ENCODE measurements at places on chromosomes 16 and 17. TPM values are rescaled to one million over a fixed set of nuclear protein-coding genes. Genes with fewer than 3 reads are reported as not detected.
A peak's percentile ranks its signal among the peaks of the same experiment; 100 is the strongest.

GRCh38 chr16:5231246-5231759 is 133.7 kb upstream of the EEF2KMT start:
- no peaks in the 10 kb centered on the region for H3K4me1 ChIP-seq
- H3K4me3 ChIP-seq = no peak overlapping the region
- H3K27ac ChIP-seq = no peak overlapping the region
- peaks cover 3% of the 10 kb centered on the region for H3K27me3 ChIP-seq
- no peaks in the 10 kb centered on the region for H3K36me3 ChIP-seq

GRCh38 chr17:74118504-74118903 is 85.0 kb upstream of the RPL38 start:
- H3K36me3 ChIP-seq = no peaks in the 10 kb centered on the region
- H3K4me3 ChIP-seq = no peak overlapping the region
- H3K27me3 ChIP-seq = peaks cover 22% of the 10 kb centered on the region
- H3K27ac ChIP-seq = no peak overlapping the region
- DNase-seq = no peak
- H3K4me1 ChIP-seq = peaks cover 10% of the 10 kb centered on the region

GRCh38 chr17:11238705-11239104 is 2.3 kb upstream of the SHISA6 start:
- H3K4me1 ChIP-seq = no peaks in the 10 kb centered on the region
- H3K27me3 ChIP-seq = no peaks in the 10 kb centered on the region
- DNase-seq = no peak
- no peak overlapping the region for H3K4me3 ChIP-seq
- H3K27ac ChIP-seq = no peak overlapping the region
- H3K36me3 ChIP-seq = no peaks in the 10 kb centered on the region

DNA sequence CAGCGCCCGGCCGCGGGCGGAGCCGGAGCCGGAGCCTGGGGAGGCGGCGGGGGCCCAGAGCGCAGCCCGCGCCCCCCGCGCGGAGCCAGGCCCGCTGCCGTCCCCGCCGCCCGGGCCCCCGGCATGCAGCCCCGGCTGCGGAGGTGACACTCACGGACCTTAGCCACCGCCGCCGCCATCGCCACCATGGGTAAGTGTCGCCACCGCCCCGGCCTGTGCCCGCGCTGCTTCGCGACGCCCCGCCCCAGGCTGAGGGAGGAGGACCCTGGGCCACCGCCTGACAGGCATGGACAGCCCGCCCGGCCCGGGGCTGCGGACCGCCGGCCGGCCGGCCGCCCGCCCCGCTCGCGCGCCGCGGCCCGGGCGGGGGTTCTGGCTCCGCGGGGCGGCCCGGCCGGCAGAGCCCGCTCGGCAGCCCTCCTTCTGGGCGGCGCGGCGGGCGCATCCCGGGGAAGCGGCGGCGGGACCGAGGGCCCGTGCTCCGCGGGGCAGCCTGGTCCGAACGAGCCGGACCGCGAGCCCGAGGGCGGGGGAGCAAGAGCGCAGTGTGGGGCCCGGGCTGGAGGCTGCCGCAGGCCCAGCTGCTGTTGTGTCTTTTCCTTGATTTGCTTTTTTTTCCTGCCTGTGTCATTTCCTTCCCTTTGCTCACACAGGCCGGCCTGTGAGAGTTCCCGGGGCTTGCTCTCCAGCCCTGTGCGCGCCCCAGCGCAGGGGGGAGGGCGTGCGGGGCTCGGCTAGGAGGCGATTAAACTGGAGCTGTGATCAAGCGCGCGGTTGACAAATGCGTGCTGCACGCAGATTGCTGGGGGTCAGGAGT is 565 bp downstream of the MAP3K3 start:
- peak overlapping the region; percentile 61 for H3K27ac ChIP-seq
- peaks cover 18% of the 10 kb centered on the region for H3K4me1 ChIP-seq
- no peaks in the 10 kb centered on the region for H3K27me3 ChIP-seq
- H3K4me3 ChIP-seq = peak overlapping the region; percentile 80
- no peak for DNase-seq

- H3K4me1 ChIP-seq = peaks cover 3% of the 10 kb centered on the region
- no peak for DNase-seq
- H3K4me3 ChIP-seq = no peak overlapping the region
- H3K27ac ChIP-seq = no peak overlapping the region
These were observed 20.3 kb upstream of the CDH5 start for GRCh38 chr16:66346221-66346620.

GRCh38 chr17:53176629-53177028 is 646.1 kb upstream of the KIF2B start:
- no peak overlapping the region for H3K27ac ChIP-seq
- H3K27me3 ChIP-seq = no peaks in the 10 kb centered on the region
- H3K36me3 ChIP-seq = no peaks in the 10 kb centered on the region
- no peaks in the 10 kb centered on the region for H3K4me1 ChIP-seq

DNA sequence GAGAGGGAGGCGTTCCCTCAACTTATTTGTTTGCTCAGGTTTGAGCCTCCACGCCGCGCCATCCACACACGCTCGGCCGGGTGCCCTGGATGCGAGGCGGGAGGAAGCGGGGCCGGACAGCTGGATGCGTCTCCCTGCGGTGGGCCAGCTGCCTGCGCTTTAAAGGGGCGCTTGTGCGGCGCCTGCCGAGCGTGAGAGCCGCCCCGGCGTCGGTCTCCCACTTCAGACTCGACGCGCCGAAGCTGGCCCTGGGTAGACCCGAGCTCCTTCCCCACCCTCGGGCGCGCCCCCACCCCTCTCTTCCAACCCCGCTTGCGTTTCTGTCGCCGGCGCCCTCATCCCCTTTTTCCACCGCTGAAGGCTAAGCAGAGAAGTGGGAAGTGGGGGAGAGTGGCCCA is 527 bp upstream of the CHAD start:
- peaks cover 16% of the 10 kb centered on the region for H3K4me1 ChIP-seq
- no peaks in the 10 kb centered on the region for H3K27me3 ChIP-seq
- H3K4me3 ChIP-seq = no peak overlapping the region
- no peaks in the 10 kb centered on the region for H3K36me3 ChIP-seq
- no peak for DNase-seq
- H3K27ac ChIP-seq = no peak overlapping the region

DNA sequence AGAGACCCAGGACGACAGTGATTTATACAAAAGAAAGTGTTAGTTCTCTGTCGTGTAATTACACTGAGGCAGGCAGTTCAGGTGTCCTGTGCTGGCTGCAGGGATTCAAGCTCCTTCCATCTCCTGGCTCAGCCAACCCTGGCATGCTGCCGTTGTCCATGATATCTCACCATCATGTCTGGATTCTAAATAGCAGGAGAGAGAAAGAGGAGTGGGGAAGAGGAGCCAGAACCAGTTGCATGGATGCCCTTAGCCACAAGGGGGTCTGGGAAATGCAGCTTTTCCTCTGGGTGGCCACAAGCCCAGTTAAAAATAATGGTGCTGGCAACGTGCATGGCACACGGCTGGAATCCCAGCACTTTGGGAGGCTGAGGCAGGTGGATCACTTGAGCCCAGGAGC is 9.7 kb downstream of the C16orf54 start:
- H3K27ac ChIP-seq = no peak overlapping the region
- H3K4me3 ChIP-seq = no peak overlapping the region
- no peaks in the 10 kb centered on the region for H3K36me3 ChIP-seq
- DNase-seq = no peak
- H3K4me1 ChIP-seq = no peaks in the 10 kb centered on the region
- H3K27me3 ChIP-seq = no peaks in the 10 kb centered on the region

- H3K36me3 ChIP-seq = no peaks in the 10 kb centered on the region
- H3K4me3 ChIP-seq = no peak overlapping the region
- H3K27me3 ChIP-seq = no peaks in the 10 kb centered on the region
- H3K27ac ChIP-seq = no peak overlapping the region
- no peak for DNase-seq
These were observed 10.9 kb upstream of the FOXJ1 start for GRCh38 chr17:76151896-76152454.

GRCh38 chr17:17141860-17142552 is 64.1 kb downstream of the PLD6 start:
- H3K4me1 ChIP-seq = no peaks in the 10 kb centered on the region
- H3K27ac ChIP-seq = no peak overlapping the region

DNA sequence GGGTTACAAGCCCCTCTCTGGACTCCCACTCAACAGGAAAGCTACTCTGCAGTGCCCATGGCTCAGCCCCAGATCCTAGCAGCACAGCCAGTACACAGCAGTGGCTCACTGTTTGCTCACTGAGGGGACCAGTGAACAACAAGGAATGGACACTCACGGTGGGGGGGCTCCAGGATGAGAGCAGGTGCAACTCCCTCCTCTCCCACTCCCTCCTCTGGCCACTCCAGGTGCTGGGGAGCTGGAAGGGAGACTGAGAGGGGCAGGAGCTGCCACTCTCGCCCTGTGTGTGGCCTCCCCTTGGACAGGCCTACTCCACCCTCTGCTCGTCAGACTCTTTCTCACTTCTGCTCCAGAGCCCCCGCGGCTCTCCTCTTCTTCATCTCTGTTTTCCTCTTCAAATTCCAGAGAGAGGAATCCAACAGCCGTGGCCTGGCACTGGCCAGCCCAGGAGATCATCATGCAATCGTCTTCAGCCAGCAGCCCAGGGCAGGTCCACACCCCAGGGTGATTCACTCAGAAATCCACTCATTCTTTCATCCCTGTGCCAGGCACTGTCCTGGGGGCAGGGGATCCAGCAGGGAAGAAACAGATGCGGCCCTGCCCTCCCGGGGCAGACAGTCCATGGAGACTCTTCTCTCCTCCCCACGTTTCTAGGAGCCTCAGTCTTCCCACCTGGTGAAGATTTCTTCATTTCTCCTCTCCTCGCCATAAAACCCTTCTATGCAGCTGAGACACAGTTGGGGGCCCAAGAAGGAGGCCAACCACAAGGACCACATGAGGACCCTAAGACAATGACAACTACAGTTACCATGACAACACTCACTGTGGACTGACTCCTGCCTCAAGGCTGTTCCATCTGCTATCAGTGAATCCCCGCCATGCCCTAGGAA is 30.7 kb downstream of the CFAP20 start:
- H3K27me3 ChIP-seq = no peaks in the 10 kb centered on the region
- no peak for DNase-seq
- H3K27ac ChIP-seq = no peak overlapping the region
- H3K36me3 ChIP-seq = no peaks in the 10 kb centered on the region
- H3K4me1 ChIP-seq = peaks cover 16% of the 10 kb centered on the region

DNA sequence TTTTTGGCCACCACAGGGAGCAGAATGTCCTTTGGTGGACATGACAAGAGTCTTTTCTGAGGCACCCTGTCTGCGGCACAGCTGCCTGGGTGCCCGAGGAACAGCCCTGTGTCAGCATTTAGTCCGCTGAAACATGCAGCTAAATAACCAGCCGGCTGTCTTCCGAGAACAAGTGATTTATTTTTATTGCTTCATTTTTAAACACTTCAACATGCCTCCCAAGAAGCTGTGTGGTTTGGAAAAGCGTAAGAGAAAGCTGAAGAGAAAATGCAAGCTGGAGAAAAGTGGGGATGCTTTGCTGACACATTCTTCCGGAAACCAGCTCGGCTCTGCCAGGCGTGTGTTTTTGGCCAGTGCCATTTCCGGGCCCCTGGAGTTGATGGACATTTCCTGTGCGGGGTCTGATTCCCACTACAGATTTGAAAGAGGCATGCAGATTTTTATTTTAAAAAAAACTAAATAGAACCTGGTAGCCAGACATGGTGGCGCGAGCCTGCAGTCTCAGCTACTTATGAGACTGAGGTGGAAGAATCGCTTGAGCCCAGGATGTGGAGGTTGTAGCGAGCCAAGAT is 94.7 kb downstream of the SEC14L1 start:
- no peak for DNase-seq
- no peak overlapping the region for H3K27ac ChIP-seq
- H3K4me1 ChIP-seq = no peaks in the 10 kb centered on the region
- no peaks in the 10 kb centered on the region for H3K27me3 ChIP-seq
- H3K4me3 ChIP-seq = no peak overlapping the region
- no peaks in the 10 kb centered on the region for H3K36me3 ChIP-seq

- no peak for DNase-seq
These were observed 220.5 kb downstream of the PARN start for GRCh38 chr16:14409563-14409962.

DNA sequence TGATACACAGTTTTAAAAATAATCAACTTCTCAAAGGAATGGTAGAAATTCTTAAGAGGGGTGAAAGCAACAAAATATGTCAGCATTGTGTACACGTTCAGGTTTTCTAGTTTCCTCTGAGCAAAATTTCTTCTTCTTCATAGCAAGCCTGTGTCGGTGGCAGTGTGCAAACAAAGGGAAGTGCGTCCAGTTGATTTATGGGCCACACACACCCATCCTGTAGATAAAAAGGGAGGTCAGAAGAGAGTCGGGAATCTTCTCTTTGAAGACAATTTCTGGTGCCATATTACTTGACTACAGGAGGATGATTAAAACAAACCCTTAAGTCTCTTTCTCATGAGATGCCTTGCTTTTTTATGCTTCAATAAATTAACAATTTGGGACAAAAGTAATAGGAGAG is 484.1 kb upstream of the SALL1 start:
- no peaks in the 10 kb centered on the region for H3K27me3 ChIP-seq
- no peak overlapping the region for H3K4me3 ChIP-seq
- H3K4me1 ChIP-seq = no peaks in the 10 kb centered on the region
- H3K27ac ChIP-seq = no peak overlapping the region
- DNase-seq = no peak

DNA sequence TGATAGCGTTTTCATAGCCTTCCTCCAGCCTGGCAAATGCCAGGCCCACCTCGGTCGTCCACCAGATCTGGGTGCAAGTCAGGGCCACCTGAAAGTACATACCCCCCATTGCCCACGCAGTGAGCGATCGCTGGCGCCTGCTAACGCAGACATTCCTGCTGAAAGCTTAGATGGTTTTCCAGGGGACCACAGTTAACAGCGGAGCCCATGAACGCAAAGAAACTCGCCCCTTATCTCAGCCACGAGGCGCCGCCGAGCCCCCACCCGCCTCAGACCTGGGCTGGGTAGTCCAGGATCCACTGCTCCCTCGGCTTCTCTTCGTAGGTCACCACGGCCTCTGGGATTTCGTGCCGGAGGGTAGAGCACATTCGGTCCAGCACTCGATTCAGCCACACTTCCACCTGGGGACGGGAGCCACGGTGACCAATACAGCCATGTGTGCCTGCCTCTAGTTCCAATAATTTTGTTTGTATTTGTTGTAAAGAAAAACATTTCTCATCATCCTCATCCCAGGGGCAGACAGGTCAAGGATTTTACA is 74.5 kb downstream of the DNAH17 start:
- peaks cover 8% of the 10 kb centered on the region for H3K27me3 ChIP-seq
- H3K4me3 ChIP-seq = no peak overlapping the region
- no peaks in the 10 kb centered on the region for H3K36me3 ChIP-seq
- no peak overlapping the region for H3K27ac ChIP-seq

The KRTAP3-1 gene
- not detected for total RNA-seq

The C16orf89 gene
- 0.49 TPM for total RNA-seq

The CTRL gene
- total RNA-seq = 3.4 TPM

The IL34 gene
- not detected for total RNA-seq

The PRR29 gene
- total RNA-seq = not detected

The RAMP2 gene
- total RNA-seq = not detected

The RHBDL1 gene
- total RNA-seq = 12.7 TPM

The HS3ST3B1 gene
- total RNA-seq = 2.4 TPM

The EPOP gene
- 37.9 TPM for total RNA-seq

The CCDC144A gene
- 0.20 TPM for total RNA-seq

The XYLT2 gene
- 37.5 TPM for total RNA-seq
